Stimulated activated CD4-positive, alpha-beta T cell treated with anti-CD3 and anti-CD28 coated beads, Interleukin-1b, Interleukin-23, amount 100 ng/mL, for 1 hour (primary cell): ENCODE measurements at places on chromosomes 1 and 21.

DNA sequence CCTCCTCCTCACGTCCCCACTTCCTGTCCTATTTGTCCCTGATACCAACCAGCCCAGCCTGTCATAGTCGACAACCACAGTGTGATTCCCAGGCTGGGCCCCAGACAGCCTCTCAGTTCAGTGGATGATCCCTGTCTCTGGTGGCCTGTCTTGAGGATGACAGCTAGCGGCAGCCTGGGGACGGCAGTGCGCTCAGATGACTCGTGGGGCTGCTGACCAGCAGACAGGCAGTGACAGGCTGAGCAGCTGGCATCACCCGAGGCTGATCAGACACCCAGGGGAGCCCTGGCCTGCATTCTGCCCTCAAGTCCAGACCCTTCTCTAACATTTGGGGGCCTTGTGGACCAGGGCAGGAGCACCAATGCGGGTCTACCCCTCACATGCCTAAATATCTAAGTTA is 21.0 kb downstream of the NKAIN1 start:
- DNase-seq = no peak

DNA sequence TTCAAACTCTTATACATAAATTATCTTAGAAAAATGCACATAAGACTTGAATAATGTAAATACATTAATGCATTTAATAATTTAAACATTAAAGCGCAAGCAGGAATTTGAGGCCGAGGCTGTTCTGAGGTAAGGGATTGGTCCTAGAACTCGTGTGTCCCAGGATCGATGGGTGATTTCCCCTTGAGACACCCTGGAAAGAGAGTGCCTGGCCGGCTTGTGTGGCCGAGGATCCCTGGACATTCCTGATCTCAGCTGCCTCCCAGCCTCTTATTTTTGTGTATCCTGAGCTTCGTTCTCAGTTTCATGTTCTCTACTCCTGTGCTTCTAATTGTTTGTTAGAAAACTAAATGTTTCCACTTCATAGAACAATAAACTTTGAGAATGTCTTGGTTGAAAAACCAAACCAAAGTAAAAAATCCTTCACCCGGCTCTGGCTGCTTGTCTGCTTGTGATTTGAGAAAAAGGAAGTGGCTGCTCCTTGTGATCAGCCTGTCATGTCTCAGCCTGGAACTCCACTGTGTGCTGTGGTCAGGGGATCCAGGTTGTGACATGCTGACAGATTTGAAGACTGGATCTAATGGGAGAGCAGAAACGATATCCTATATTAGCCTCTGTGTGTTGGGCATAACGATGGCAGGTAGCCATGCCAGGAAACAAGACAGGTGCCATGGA is 40.7 kb downstream of the PEX14 start:
- no peak for DNase-seq

GRCh38 chr1:111214074-111214801 is 13.3 kb upstream of the CHI3L2 start:
- no peak for DNase-seq

DNA sequence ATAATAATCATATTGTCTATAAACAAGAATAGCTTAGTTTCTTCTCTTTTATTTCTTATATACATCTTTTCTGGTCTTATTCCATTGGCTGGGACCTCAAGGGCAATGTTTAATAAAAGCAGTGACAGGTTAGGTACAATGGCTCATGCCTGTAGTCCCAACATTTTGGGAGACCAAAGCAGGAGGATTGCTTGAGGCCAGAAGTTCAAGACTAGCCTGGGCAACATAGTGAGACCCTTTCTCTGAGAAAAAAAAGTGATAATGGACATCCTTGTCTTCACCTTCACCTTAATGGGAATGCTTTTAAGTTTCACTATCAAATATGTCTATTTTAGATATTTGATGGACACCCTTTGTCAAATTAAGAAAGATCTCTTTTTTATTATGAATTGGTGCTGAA is 8.1 kb downstream of the B3GALT5 start:
- DNase-seq = no peak

DNA sequence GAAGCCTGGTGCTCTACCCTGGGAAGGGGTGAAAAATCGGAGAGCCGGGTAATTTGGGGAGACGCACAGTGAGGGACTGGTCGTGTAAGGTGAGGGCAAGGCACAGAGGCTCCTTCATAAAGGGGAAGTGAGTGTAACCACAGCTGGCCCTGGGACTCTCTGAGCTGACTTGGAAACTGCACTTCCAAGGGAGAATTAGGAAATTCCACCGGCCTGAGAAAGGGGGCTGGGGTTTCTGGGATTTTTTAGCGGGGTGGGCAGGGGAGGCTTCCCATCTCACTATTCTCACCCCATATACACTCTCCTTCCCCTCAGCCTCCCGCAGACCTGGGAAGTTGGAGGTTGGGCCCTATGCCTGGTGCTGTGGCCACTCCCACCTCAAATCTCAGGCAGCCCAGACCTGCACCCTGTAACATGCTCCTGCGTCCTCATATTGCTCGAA is 88.3 kb upstream of the IPO9 start:
- no peak for DNase-seq

DNA sequence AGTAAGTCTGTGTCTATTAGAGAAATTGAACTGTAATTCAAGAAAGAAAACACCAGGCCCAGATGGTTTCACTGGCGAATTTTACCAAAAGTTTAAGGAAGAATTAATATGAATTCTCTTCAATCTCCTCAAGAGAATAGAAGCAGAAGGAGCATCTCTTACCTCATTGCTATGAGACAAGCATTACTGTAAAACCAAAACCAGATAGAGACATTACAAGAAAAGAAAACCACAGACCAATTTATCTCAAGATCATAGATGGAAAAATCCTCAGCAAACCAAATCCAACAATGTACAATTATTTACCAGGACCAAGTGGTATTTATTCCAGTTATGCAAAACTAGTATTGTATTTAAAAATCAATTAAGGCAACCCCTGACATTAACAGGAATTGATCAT is 160.6 kb downstream of the LIPI start:
- no peak for DNase-seq

DNA sequence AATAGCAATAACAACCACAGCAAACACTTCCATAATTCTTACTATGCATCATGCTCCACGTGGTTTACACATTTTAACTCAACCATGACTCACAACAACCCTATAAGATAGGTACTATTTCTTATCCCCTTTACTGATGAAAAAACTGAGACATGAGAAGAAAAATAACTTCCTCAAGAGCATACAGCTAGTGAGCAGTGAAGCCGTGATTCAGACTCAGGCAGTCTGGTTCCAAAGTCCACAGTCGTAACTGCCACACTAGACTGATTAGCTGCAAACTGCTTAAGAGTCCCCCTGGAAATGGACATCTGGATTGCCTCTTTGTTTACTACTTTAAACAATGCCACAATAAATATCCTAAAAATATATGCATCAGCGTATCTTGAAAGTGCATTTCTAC is 55.7 kb downstream of the PLD5 start:
- no peak for DNase-seq

- DNase-seq = no peak
Measured at GRCh38 chr1:235019961-235020360, 108.7 kb downstream of the TOMM20 start.

DNA sequence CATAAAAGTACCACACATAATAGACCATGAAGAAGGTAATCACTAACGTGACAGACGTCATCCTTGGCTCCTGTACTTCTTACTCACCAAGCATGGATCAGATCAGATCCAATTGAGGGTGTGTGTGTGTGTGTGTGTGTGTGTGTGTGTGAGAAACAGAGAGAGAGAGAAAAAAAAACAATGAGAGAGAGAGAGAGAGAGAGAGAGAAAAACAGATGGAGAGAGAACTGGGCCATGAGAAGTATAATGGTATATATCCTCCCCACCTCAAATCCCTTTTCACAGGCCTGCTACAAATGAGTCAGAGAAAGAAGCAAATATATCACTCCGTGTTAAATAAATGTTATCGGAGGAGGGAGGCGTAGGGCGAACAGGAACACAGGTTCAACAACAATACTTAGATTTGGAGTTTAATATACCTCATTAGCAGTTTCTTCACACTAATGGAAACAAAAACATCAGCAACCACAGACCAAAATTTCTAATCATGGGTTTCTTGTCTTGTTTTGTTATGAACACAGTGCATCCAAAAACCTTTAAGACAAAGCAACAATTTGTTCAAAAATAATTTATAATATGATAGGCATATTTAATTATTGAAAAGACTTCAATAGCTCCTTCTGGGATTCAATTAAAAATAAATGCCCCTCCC is 45.3 kb downstream of the TIAM1 start:
- no peak for DNase-seq

GRCh38 chr1:178619042-178619927 is 105.8 kb upstream of the RALGPS2 start:
- DNase-seq = no peak

DNA sequence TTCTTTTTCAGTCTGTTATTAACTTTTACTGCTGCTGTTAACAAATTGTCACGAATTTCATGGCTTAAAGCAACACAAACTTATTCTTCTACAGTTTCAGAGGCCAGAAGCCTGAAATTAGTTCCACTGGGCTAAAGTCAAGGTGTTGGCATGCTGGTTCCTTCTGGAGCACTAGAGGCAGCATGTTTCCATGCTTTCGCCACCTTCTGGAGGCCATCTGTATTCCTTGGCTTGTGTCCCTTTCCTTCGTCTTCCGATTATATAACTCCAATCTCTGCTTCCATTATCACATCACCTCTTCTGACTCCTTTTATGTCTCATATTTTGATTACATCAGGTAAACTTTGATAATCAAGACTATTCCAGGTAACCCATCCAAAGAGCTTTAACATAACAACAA is 1742.1 kb downstream of the BRINP3 start:
- no peak for DNase-seq

GRCh38 chr21:36630485-36631206 is 68.3 kb upstream of the SIM2 start:
- DNase-seq = peak; percentile 21

DNA sequence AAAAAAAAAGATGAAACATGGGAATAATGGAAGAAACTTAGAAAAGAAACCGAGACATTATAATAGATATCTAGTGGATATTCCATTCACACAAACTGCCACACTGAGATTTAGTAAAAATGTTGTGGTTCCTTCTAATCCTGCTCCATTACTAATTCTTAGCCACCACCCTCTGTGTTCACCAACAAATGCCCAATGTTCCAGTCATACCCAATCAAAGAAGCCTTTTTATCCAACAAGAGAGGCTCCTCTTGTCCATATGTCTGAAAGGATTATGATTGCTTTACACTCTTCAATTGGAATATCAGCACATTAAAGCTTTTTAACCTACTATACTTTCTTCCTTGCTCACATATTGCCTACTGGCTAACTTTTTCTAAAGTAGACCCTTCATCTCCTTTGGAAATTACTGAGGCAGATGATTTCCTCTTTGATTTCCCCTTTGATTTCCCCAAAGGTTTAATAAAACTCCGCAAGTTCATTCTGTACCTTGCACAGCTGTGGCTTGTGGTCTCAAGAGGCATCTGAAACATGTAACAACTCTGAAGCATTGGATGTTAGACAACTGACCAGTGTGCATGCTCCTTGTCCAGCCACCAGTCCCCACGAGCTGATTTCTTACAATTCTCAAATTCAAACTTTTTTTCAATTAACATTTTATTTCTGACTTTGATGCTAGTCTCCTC is 305.6 kb upstream of the LYPLAL1 start:
- no peak for DNase-seq

DNA sequence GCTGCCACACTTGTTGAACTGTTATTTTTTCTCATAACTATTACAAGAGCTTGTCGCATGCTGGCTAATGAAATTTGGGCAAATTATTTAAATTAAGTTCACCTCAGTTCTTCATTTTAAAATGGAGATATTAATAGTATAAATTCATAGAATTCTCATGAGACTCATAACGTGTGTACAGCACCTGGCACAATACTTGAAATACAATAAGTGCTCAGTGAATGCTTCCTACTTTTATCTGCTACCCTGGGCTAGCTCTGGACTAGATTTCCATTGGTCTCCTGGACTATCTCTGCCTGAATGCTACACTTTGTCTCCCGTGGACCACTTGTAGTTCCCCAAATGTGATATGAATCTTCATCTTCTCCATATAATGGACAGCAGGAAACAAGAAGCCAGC is 919 bp downstream of the SLAMF6 start:
- DNase-seq = no peak

DNA sequence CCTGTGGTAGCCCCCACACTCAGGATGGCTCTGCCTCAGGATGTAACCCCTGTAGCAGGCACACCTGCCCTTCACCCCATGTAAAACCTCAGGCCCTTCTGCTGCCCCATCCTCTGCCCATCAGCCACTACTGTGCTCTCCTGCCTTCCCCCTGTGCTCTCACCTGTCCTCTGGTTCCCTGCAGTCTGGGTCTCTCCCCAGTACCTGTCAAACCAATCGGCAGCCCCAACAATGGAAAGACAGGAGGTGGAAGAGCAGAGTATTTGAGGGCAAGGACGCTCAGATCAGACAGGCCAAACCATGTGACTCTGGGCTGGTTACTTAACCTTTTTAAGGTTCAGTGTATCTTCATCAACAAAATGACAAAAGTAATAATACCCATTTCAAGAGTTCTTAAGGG is 30.9 kb downstream of the SMIM12 start:
- no peak for DNase-seq

- DNase-seq = no peak
Measured at GRCh38 chr1:111856411-111857185, 100.9 kb downstream of the DDX20 start.

DNA sequence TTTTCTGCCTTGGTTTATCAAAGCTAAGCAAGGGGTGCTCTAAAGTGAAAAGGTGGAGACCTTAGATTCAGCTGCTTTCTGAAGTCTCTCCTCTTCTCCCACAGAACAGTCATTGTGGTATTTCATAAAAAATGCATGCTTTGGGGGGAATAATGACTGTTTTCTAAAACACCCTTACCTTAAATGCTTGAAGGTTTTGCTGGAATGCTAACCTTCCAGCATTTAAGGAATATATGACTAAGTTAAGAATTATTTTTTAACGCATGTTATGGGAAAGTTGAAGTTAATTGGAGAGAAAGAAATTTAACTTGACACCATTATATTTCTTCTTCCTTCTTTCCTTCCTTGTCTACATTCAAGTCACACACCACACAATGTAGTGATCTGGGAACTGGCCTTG is 162.5 kb downstream of the ROR1 start:
- DNase-seq = no peak

DNA sequence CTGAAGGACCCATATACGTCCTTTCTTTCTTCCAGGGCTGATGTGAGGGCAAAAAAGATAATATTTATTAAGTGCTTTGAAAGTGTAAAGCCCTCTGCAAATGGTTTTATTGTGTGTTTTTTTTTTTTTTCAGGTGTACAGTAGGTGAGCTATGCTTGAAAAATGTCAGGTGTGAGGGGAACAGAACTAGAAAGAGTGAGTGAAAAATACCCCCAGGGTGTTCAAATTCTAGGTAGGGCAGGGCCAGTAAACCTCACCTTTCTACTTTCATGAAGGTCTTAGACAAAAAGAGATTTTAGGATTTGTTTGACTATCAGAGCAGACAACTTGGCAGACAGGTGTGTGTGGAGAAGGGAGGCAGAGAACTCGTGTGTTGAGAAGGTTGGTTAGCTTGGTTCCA is 51.3 kb downstream of the ARHGEF11 start:
- DNase-seq = no peak

GRCh38 chr1:207020065-207020708 is 12.4 kb downstream of the C1orf116 start:
- DNase-seq = no peak

- no peak for DNase-seq
Measured at GRCh38 chr21:16084776-16085364, 355.1 kb downstream of the USP25 start.

- no peak for DNase-seq
Measured at GRCh38 chr1:234307726-234308125, 65.5 kb upstream of the COA6 start.
